Urothelium cell line (cell line): ENCODE measurements at places on chromosomes 2 and 18.

GRCh38 chr18:42176599-42176998 lies 221.6 kb downstream of the PIK3C3 start:
- DNase-seq, result no peak

GRCh38 chr2:9675415-9676351 lies 44.9 kb upstream of the YWHAQ start:
- peak; percentile 72 for DNase-seq

GRCh38 chr18:9615280-9615797 lies 980 bp upstream of the PPP4R1 start:
- no peak for DNase-seq

DNA sequence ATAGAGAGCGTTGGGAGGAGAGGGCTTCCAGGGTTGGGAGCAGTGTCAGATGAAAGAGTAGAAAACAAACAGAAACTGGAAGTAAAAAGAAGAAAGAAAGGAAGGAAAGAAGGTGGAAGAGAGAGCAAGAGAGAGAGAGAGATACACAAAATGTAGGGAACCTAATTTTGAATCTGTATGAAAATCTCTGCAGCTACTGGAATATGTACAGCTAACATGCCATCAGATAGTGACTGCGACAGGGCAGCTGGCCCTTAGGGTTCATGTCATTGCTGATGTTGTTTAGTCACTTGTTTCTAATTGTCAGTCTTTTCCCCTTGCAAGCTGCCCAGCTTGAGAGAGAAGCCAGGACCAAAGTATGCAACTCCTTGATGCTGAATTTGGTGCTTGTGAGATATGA lies 85.8 kb downstream of the POLE4 start:
- no peak for DNase-seq

DNA sequence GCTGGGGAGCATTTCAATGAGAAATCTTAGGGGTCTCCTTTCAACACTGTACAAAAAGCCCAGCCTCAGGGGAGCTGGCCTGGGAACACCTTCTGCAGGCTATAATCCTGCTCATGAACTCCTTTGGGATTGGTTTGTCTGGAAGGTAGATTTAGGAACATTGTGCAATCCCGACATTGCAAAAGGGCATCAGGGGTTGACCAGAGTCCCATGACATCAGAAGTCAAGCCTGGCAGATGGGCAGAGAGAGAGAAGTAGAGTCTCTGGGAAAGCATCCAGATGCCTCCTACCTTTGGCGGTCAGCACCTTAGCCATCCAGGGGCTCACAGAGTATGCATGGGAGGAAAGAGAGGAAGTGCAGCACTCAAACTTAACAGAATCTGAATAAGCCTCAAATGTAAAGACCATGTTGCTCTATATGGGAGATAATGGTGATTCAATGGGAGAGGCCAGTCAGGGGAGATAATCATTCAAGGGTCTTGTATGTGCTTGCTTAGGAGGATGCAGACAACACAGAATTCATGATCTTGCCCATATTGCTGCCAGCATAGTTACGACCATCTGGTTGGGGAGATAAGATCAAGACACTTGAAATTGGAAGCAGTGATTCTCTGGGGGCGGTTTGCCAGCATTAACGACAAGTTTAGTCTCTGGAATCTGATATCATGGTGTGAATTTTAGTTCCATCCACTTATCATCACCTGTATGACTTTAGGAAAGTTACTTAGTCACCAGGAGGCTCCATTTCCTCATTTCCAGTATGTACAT lies 58.3 kb upstream of the UPP2 start:
- no peak for DNase-seq

DNA sequence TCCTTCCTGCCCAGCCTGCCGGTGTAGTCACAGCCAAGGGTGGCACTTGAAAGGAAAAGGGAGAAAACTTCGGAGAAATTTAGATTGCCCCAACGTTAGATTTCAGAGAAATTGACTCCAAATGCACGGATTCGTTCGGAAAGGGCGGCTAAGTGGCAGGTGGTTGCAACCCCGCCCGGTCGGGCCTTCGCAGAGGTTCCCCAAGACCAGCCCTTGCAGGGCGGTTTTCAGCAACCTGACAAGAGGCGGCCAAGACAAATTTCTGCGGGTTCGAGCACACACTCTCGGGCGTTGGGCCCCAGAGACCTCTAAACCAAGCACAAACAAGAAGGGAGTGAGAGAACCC lies 4.8 kb downstream of the ONECUT2 start:
- no peak for DNase-seq

- peak; percentile 81 for DNase-seq
Observed at GRCh38 chr2:70357684-70358071, 55.8 kb upstream of the FAM136A start.

DNA sequence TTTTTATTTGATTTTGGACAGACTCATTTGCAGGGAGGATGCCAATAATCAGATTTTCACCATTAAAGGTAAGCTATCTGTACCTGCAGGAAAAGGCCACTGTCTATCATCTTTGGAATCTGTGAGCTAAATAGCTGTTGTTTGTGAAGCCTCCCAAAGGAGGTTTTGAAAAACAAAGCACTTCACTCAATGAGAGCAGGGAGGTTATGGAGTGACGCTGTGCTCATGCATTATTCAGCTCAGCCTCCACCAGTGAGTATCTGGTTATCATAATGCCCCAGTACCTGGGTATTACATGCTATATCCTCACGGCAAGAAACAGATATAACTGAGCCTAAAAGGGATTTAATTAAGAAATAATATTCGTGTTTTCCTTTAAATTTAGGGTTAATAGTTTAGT lies 189.6 kb upstream of the PIK3C3 start:
- no peak for DNase-seq

DNA sequence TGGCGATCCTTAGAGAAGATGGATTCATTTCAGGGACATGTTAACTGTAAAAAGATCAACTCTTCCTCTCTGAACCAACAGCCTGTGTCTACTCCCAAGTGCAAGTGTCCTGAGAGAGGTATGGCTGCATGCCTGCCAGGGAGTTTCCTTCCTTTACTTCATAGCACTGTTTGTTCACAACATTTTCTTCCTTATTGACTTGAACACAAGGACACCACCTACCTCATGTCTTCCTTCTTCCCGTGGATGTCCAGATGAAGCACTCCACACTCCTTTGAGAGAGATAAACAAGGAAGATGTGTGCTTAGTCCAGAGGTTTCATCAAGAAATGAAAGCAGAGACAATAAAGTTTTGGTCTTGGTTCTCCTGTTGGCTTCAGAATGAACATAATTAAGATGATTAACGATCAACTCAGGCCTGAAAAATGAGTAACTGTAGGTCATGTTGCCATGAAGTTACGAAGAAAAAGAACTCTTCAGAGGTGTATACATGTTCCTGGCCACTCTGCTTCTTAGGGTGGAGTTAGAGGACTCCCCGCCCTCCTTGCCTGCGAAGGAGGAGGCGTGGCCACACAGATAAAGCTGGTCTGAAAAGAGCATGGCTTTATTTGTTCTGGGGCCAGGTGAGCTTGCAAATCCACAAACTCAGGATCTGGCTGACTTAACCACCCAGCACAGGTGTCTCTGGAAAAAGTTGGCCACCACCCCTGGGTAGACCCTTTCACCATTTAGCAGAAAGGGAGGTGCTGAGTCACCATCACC lies 155.0 kb upstream of the KCTD1 start:
- DNase-seq, result no peak

- DNase-seq, result no peak
Observed at GRCh38 chr2:45498661-45499550, 112.2 kb downstream of the SRBD1 start.

DNA sequence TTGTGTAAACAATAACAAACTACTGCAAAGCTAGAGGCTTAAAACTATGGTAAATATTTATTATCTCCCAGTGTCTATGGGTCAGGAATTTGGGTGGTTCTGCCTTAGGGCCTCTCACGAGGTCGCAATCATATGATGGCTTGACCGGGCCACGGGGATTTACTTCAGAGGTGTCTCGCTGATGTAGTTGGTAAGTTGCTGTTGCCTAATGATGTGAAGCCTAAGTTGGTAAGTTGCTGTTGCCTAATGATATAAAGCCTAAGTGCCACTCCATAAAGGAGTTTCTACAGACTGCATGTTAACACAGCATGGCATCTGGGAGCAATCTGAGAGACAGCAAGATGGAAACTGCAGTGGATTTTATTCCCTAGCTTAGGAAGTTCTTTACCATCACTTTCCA lies 35.8 kb downstream of the FMNL2 start:
- DNase-seq, result no peak

GRCh38 chr2:124609667-124610066 lies 584.6 kb downstream of the CNTNAP5 start:
- DNase-seq, result no peak

GRCh38 chr18:79738581-79739439 lies 58.9 kb upstream of the KCNG2 start:
- no peak for DNase-seq

GRCh38 chr2:66940080-66940479 lies 457.1 kb upstream of the ETAA1 start:
- no peak for DNase-seq

DNA sequence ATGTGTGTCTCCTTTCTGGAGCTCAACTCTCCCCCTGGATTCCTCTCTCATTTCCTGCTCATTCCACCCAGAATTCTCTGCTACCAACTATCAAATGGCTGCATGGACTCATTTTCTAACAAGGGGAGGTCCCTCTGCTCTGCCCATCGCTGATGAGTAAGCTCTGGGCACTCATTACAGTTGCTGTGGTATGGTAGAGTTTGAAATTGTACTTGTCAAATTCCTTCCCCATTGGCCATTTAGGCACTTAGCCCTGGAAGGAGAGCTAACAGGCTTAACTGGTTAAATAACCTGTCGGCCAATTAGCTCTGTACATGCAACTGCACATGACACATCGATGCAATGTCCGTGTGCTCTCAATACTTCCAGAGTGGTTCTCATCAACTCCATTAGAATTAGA lies 20.4 kb downstream of the COL6A3 start:
- no peak for DNase-seq
